ENCODE measurements at places on chromosomes 7 and 10. TPM values are rescaled to one million over a fixed set of nuclear protein-coding genes. Genes with fewer than 3 reads are reported as not detected.

THNSL1 gene
- polyA plus RNA-seq: 6.0 TPM

NAT16 gene
- not detected for polyA plus RNA-seq

ZC3HAV1 gene
- 9.7 TPM for polyA plus RNA-seq

PAOX gene
- polyA plus RNA-seq: 2.5 TPM

CALHM1 gene
- 0.04 TPM for polyA plus RNA-seq

DNA sequence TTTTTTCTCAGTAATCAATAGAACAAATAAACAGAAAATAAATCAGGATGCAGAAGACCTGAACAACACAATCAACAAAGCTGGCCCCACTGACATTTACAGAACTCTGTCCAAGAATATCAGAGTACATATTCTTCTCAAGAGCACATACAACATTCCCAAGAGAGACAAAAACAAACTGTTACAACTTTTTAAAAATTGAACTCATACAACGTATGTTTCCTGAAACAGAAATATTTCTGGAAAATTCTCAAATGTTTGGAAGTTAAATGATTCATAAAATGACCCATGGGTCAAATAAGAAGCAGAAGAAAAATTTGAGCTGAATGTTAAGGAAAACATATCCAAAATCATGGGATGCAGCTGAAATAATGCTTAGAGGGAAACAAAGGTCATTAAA lies 93.9 kb upstream of the VIPR2 start:
- peak; percentile 32 for DNase-seq

- DNase-seq: no peak
Measured at GRCh38 chr7:23136216-23136615, 30.6 kb downstream of the KLHL7 start.

GRCh38 chr10:13567030-13567429 lies 19.7 kb upstream of the PRPF18 start:
- DNase-seq: no peak

- DNase-seq: no peak
Measured at GRCh38 chr10:126160971-126161630, 227.2 kb downstream of the ADAM12 start.
